Fibroblast of the conjunctiva (primary cell): ENCODE measurements at places on chromosomes 7 and 10.
A peak's percentile ranks its signal among the peaks of the same experiment; 100 is the strongest.

- DNase-seq, result no peak
These were observed 36.2 kb upstream of the OGDHL start for GRCh38 chr10:49798275-49798674.

- DNase-seq, result no peak
These were observed 198.5 kb upstream of the TMEM196 start for GRCh38 chr7:19971956-19972355.

DNA sequence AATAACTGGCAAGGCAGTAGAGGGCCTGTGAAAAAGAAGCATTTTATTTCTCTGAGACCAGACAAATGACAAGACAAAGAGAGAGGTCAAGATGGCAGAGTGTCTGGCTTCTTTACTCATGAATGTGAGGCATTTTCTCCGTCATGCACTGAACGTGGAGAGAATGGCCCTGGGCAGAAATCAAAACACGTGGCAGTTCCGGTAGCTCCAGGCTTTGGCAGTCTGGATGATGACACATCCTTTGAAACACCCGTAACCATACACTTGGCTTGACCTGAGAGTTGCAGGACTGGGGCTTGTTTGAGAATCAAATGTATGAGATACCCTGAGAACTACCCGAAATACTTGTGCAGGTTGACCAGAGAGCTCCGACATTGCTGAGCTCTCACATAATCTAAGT is 537.6 kb downstream of the ACTR3B start:
- DNase-seq, result no peak

GRCh38 chr7:44377681-44378421 is 52.5 kb upstream of the CAMK2B start:
- no peak for DNase-seq

GRCh38 chr7:98551611-98552273 is 65.3 kb upstream of the NPTX2 start:
- no peak for DNase-seq

GRCh38 chr7:31256506-31256905 is 84.0 kb downstream of the NEUROD6 start:
- no peak for DNase-seq

DNA sequence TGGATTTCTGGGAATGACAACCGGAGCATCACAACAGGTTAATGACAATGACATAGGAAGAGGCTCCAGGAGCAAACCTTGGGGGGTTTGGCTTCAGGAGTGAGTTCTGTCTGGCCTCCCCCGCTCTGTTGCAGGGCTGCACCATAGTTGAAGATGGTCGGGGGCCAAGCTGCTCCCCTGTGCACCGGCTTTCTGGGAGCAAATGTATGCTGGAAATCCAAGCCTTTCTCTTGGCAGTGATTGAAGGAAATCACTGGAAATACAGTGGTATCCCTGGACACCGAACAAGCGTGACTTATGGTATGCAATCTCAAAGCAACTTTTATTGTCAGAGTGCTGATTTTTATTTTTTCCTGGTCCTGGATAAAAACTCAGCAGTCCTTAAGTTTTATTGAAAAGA is 251.9 kb upstream of the ZNF32 start:
- no peak for DNase-seq

DNA sequence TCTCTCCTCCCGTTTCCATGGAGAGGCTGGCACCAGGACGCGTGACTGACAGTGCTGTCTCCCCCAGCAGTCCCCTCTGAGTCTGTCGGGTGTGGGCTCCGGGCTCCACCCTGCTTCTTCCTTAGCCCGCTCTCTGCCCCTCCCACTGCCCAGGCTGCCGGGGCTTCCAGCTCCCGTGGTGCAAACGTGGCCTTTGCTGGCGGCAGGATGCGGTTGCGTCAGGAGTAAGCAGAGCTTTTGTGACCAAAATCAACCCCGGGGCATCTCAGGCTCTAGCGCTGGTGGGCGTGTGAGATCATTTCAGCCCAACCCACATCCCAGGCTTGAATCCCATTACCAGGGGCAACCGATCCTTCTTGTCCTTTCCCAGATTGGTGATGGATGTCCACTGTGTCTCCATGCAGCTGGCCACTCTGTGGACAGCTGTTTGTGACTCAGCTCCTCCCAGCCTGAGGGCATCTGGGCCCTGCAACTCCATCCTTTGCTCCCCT is 28.2 kb downstream of the PTPRE start:
- no peak for DNase-seq

- no peak for DNase-seq
These were observed 21.6 kb downstream of the IRF5 start for GRCh38 chr7:128959296-128959695.

DNA sequence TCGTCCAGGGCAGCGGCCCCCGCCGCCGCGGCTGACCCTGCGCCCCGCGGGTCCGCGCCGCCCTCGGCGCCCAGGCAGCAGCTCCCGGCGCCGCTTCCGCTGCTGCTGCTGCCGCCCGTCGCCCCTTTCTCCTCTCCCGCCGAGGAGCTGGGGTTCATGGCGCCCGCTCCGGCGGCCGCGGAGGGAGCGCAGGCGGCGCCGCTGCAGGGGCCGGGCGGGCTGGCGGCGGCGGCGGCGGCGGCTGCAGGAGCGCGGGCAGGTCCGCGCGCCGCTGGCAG is 286 bp downstream of the DGKI start:
- no peak for DNase-seq

DNA sequence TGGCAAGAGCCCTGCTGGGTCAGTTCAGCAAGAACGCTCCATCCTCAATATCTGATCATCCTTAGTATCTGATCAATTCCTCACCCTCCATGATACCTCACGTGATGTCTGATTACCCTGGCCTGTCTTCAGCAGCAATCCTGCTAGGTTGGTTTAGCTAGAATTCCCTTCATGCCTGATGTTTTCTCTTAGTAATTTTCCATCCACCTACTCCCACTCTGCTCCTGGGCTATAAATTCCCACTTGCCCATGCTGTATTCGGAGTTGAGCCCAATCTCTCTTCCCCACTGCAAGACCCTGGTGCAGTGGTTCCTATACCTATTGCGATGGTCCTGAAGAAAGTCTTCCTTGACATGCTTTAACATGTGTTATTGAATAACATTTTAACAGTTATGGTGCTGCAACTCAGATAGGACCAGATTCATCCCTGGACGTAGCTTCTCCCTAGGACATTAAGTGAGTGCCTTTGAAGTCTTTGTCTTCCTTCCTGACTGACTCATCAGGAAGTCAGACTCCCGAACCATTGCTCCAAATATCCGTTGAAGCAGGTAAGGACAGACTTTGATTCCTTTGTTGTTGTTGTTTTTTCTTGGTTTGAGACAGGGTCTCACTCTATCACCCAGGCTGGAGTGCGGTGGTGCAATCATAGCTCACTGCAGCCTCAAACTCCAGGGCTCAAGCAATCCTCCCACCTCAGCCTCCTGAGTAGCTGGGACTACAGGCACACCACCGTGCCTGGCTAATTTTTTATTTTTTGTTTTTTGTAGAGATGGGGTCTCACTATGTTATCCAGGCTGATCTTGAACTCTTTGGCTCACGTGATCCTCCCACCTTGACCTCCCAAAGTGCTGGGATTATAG is 29.4 kb upstream of the CLDN3 start:
- DNase-seq, result no peak

DNA sequence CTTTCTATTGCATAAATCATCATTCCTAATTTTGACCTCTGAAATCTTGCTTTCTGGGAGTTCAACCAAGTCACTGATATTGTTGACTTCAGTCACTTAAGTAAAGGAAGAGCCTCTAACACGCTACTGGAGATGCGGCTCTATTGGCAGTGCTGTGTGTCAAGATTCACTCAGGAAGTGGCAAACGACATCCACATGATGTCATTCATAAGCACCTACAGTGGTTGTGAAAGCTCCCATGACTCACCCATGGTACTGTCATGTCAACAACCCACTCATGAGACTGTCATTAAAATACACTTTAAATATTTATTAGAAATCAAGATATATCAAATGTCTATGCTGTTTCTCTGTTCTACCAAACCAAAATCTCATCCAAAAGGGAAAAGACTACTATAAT is 52.5 kb upstream of the LHFPL3 start:
- DNase-seq, result no peak

GRCh38 chr7:112116894-112117293 is 89.3 kb downstream of the DOCK4 start:
- DNase-seq, result no peak

GRCh38 chr10:101291331-101292193 is 62.3 kb upstream of the LBX1 start:
- no peak for DNase-seq

- peak; percentile 79 for DNase-seq
These were observed 367.7 kb upstream of the SEMA3D start for GRCh38 chr7:85554236-85555178.

GRCh38 chr7:90520484-90520883 is 51.0 kb downstream of the PTTG1IP2 start:
- DNase-seq, result no peak

- no peak for DNase-seq
These were observed 5.6 kb downstream of the IMPDH1 start for GRCh38 chr7:128404143-128404681.

DNA sequence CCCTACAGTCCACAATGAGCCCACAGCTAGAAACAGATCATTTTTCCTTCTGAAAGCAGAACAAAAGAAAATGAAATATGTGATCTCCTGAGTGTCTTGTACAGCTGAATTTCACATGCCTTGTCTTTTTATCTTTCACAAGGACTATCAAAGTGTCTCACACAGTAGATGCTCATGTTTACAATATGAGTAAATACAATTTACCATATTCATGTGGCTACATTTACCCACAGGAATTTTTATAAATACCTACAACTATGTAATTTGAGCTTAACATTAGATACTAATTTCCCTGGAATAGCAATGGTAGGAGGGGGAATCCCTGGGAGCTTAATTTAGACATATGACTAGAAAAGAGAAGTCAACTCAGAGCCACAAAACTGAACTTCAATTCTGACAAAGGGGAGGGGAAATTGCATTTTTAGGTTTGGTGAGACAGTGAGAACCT is 186.2 kb downstream of the MACC1 start:
- no peak for DNase-seq

- no peak for DNase-seq
These were observed 4.1 kb downstream of the SH3PXD2A start for GRCh38 chr10:103851261-103851660.

DNA sequence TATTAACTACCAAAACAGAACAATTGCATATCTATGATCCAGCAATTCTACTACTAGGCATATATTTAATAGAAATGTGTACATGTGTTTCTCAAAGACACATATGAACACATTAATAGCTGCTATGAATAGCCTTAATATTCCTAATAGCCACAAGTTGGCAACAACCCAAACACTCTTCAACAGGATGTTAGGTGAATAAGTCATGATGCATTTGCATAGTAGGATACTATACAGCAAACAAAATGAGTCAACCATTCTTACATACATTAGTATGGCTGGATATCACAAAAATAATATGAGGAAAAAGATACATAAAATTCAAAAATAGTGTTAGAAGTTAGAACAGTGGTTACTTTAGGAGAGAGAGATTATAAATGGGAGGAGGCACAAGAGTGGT is 26.8 kb upstream of the ZNF746 start:
- DNase-seq, result no peak

DNA sequence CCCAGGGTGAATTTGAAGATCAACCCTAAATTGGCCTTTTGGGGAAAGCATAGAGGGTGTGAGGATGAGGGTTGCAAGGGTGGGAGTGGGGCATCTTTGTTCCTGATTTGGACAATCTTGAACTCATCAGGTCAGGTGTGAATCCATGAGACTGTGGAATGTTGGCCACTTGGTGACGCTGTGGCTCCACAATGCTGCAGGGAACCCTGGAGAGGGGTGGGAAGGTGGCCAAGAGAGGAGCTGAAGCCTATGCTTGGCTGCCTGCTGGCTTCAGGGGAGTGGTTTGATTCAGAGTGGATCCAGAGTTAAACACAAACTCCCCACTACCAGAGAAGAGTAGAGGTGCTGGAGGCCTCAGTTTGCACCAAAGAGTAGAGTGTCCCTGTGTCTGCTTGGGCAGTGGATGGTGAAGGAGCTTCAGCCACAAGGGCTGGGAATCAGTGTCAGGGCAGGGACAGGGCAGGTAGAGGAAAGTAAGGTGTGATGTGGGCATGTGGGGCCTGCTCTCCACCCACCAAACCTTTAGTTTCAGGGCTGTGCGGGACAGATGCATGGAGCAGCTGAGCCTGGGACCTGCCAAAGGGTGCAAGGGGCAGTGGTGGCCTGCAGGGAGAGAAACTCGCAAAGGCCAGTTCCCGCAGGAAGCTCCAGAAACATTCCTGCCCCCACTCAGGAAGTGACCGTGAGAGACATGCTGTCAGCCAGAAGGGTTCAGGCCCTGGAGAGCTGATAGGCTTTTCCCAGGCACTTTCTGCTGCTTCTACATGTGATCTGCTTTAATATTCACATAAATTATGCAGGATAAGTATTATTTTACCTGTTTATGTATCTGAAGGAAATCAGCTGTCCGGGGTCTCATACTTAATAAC is 81.0 kb upstream of the PRSS58 start:
- no peak for DNase-seq

DNA sequence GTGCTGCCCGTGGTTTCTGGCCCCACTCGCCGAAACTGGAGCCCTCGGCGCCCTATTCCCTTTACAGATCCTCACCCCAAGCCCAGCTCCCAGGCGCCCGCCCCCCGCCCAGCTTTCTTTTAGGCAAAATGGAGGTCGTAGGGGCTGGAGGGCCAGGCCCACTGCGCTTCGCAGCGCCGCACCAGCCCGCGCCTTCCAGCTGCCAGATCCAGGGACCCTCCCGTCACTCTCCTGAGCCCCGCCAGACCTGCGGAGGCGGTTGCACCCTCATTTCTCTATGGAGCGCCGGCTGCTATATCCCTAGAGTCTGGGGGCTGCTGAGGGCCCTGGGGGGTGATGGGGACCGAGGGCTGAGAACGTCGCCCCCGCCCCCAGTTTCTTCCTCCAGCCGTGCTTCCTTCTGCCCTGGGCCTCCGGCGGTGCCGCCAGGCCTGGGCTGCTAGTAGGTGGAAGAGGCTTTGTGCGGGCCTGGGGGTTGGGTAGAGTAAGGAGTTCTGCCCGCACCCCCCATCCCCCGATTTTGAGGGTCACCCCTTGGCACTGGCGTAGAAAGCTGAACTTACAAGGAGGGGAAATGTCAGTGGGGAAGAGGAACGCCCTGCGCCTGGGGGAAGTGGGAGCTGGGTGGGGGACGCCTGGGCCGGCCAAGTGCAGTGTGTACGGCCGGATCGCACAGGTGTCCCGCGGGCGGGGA is 1.0 kb downstream of the GNB2 start:
- no peak for DNase-seq

- no peak for DNase-seq
These were observed 169.2 kb downstream of the PRKCQ start for GRCh38 chr10:6410830-6411229.

DNA sequence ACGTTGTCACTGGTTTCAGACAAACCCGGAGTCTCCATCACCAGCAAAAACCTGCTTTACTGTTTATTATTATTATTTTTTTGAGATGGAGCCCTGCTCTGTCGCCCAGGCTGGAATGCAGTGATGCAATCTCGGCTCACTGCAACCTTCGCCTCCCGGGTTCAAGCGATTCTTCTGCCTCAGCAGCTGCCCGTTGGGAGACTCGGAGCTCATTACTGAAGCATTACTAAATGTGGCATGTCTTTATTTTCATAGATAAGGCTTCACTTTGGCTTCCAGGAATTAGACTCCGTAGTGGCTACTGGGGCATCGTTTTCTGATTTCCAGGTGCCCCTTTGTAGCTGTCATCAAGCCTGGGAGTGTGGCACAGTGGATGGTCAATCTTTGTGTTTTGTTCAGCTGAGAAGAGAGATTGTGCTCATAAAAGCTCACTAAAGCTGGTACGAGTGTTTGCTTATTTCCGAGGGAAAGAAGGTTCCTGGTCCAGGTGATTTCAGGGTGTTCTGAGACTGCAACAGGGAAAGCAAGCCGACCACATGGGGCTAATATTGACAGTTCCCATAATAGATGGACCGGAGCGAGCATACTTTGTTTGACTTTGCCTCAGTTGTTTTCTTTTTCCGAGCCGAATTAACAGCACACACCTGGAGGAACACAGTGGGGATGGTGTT is 163.1 kb downstream of the CAMK1D start:
- DNase-seq, result no peak

GRCh38 chr10:131126321-131127137 is 185.0 kb downstream of the TCERG1L start:
- no peak for DNase-seq
